ENCODE measurements at places on chromosomes 6 and 20.

- peak; percentile 84 for DNase-seq
Observed at GRCh38 chr20:22686097-22686496, 101.7 kb upstream of the FOXA2 start.

GRCh38 chr6:57242505-57242904 is 20.4 kb upstream of the RAB23 start:
- DNase-seq, result no peak

DNA sequence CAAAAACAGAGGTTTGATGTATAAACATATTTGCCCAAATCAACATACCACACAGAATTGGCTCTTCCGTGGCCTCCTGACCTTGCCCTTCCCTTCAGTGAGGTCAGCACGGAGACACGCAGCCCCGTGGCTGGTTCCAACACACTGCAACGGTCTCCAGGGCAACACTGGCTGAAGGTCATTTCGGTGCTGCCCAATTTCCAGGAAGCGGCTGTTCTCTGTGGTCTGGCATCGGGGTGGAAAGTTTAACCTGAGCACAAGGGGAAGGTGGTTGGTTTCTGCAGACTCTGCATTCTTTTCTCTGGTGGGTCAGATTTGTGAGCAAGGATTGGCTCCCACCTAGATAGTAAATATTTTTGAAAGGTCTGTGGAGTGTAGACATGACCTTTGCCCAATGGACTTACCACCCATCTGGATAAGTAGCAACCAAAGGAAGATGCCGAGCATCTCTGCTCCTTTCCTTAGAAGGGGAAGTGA is 177.6 kb upstream of the PHACTR1 start:
- DNase-seq, result no peak

GRCh38 chr20:24402188-24402587 is 67.2 kb upstream of the SYNDIG1 start:
- peak; percentile 6 for DNase-seq

DNA sequence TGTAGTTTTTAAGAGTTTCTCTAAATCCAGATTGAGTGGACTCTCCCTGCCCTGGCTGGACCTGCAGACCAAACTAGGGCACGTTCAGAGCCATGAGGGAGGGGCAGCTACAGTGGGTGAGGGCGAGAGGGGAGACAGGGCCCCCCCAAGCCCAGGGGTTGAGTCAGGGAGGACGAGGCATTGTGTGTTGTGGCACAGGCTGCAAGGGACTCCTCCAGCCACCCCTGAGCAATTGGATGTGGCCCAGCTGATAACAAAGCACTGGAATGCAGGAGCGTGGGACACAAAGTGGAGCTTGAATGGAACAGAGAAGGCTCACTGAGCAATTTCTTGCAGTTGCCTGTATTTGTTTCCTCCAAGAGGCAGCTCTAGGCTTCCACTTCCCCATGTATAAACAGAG is 43.5 kb upstream of the MYL9 start:
- DNase-seq, result no peak

- no peak for DNase-seq
Observed at GRCh38 chr6:17884498-17885478, 102.6 kb downstream of the KIF13A start.

GRCh38 chr6:24325978-24326377 is 31.9 kb downstream of the DCDC2 start:
- no peak for DNase-seq

DNA sequence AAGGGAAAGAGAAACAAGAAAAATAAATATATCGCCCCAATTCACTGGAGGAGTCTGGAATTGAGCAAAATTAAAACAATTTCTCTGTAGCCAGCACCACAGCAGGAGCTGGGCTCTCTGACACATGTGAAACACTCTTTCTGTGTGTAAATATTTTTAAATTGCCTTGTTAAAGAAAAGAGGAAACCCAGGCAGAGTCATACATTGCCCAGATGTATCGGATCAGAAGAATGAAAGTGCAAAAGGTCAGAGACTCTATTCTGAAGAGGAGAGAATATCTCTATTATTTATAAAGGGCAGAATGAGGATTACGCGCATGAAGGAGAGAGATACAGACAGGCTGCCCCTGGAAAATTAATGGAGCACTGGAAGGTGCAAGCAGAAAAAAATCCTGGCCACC is 127.0 kb upstream of the MAN1A1 start:
- no peak for DNase-seq

DNA sequence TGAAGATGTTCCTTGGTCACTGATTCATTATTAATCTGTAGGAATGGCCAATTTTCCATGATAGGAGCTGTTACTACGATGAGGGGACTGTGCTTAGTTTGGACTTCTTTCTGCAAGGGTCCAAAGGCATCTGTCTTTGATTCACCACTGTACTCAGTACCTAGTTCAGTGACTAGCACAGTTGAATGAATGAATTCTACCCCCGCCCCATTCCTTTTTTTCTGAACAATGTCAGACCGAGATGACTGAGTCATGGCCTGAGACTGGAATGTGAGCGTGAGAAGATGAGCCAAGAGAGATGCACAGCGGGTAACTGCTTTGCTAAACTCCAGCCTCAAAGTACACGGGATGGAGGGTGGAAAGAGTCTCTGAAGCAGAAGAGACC is 419 bp upstream of the SNHG17 start:
- no peak for DNase-seq

DNA sequence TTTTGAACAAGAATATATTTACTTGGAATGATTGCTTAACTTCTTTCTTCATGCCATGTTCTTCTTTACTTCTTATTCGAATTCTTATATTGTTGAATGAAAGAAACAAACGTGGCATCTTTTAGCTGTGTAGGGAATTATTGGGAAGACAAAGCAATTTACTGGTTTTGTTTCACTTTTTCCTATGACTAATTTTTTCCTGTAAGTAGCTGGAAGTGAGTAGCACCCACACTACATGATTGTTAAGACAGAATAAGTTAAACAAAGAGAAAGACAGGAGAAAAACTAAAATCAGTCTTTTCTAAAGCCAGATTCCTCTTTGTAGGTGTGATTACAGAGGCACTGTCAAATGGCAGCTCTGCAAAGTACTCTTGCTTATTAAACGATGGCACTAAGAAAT is 593.4 kb downstream of the EYS start:
- DNase-seq, result no peak

- DNase-seq, result no peak
Observed at GRCh38 chr20:51347831-51348230, 194.7 kb downstream of the NFATC2 start.

DNA sequence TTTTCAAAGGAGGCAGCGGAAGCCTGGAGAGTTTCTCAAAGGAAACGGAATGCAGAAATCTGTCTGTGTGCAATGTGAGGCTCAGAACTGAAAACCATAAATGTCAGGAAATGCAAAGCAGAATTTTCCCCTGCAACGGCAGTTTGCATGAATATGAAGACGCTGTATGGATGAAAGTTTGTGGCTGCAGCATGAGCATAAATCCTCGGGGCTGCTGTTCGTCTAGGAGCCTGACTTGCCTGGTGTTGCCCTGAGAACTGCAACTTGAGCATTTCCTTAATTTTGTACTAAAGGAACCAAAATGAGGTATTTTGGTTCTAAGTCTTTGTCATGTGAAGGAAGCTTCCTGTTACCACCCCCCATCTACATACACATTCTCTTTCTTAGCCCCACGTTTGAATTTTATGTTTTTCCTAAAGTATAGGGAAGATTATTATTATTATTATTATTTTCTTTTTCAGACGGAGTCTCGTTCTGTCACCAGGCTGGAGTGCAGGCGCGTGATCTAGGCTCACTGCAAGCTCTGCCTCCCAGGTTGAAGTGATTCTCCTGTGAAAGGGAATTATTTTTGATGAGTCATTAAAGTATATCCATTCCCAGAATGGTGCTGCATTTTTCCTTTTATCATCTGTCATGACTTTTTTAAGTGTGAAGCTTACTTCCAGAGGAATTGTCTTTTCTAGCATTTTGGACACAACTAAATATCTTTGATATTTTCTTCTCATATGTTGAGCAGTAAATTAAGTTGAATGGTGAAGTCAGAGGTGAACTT is 33.1 kb downstream of the MTHFD1L start:
- no peak for DNase-seq

DNA sequence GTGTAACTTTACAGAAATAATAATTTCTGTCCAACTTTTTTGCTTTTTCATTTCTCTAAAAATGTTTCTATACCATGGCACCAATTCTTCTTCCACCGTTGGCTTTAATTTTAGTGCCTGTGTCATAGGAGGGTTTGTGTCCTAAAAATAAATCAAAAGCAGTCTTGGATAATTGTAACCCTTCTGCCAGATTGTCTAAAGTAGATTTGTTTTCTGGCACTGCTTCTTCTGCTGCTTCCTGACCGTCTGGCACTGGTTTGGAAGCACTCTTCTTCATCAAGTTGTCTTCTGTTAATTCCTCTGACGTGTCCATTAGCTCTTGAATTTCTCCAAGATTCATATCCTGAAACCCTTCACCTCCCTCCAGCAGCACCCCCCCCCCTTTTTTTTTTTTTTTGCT is 33.1 kb downstream of the SCAF8 start:
- DNase-seq, result no peak

DNA sequence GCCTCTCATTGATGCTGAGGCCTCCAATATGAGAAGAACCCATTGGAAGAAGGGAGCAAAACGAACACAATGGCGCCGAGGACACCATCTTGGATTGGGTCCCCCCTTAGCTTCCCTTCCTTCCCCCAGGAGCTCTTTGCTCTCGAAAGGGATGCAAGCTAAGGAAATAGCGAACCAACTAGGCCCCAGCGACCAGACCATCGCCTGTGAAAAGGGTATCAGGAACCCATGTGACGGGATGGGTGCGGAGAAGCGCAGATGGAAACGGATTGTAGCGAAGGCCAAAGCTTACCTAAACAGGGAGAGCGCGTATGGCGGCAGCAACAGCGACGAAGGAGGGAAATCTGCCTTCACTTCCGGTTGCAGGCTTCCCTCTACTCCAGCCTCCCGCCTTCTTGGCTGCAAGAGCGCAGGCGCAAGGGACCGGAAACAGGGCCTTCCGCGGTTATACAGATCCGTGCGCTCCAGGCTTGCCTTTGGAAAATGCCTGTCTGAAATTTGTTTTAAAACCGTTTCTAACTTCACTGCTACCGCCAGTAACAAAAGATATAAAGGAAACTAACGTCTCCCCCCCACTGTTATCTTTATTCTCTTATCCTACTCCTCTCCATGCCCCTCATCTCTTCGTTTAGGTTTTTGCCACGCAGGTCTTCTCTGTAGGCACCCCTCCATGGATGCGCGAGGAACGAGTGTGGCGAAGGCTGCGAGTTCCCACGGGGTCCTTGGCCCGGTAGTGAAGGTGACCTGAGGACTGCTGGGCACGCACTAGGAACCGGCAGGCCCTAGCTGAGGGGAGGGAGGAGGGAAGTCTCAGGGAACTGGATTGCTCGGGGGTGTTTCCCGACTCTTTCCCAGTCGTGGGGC is at the start of gene DDX39B:
Gene DDX39B (minus strand): TSS at position 346 of the 864 bp plus-strand sequence. CDS start 1,471 bp downstream, outside the sequence.
- DNase-seq, result peak; percentile 96

DNA sequence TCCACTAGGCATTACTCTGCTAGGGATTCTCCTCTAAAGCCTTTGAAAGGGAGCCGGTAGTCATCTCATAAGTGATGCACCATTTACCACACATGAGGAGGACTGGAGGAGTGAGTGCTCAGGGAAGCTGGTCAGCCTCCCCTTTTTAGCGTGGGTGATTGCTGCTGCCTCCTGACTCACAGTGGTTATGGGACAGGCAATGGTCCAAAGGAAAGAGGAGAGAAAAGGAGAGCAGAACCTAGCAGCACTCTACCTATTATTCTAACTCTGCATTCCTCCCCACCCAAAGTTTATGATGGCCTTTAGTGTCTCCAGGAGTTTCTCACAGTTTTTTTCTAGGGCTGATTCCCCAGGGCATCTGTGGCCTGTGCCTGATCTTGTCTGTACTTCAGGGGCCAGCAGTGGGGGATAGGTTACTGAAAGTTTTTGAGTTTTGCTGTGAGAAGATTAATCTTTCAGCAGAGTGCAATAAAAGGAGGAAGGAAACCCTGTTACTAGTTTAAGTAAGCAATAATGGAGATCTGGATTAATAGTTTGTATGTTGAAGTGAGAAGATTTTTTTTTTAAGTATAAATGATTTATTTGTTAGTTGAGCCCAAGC is 36.4 kb upstream of the GCLC start:
- no peak for DNase-seq

DNA sequence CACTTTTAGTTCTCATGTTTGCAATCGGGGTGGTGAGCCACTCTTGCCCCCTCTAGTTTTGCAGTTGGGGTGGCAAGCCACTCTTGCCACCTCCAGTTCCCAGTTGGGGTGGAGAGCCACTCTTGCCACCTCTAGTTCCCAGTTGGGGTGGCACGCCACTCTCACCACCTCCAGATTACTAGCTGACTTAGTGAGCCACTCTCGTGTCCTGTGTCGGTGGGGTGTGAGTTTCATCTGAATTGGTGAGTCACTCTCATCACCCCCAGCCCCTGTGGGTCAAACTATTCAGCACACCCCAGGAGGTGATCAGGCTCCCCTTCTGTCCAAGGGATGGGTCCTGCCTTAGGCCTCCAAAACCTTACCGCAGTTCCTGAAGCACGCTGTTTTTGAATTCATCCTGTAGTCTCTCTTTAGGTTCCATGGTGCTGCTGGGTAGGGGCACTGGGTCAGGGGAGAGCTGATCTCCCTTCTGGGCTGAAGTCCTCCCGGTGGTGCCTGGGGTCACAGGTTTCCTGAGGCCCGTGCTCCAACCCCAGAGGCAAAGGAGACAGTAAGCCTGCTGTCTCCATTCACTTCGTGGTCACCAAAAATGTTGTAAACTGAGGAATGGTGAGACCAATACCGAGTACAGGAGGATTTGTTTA is 224.2 kb upstream of the SYNCRIP start:
- DNase-seq, result no peak

GRCh38 chr6:116221067-116221466 is 32.8 kb downstream of the TSPYL4 start:
- DNase-seq, result no peak

- DNase-seq, result no peak
Observed at GRCh38 chr6:121428872-121429756, 6.3 kb upstream of the GJA1 start.

DNA sequence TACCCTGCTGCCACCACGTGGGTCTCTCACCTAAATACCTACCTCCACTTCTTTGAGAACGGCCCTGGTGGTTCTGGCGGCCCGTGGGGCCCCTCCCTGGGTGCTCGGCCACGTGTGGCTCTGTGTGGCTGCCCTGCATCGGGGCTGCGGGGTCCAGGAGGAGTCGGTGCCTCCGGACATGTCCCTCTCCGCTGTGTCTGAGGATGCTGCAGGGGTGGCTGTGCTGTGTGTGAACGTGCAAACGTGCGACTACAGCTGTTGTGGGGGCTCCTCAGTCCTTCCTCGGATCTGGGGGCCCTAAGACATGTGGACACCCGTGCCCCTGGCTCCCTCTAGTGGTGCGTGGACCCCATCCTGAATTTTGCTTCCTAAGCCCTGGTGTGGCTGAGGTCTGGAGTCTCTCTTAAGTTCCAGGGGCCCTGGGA is 691.8 kb downstream of the QKI start:
- DNase-seq, result peak; percentile 71

- no peak for DNase-seq
Observed at GRCh38 chr6:24273096-24273870, 84.6 kb downstream of the DCDC2 start.

Measured in H9 (cell line).